Caki2 (cell line): ENCODE measurements at places on chromosomes 7 and 10. TPM values are rescaled to one million over a fixed set of nuclear protein-coding genes. Genes with fewer than 3 reads are reported as not detected.

Gene ACTA2
- 41.7 and 49.7 TPM in 2 replicates for total RNA-seq

Gene GPR26
- total RNA-seq: not detected in 2 replicates

Gene ACHE
- not detected in 2 replicates for total RNA-seq

GRCh38 chr10:10540398-10540797 is 477.3 kb upstream of the CELF2 start:
- no peak for DNase-seq

DNA sequence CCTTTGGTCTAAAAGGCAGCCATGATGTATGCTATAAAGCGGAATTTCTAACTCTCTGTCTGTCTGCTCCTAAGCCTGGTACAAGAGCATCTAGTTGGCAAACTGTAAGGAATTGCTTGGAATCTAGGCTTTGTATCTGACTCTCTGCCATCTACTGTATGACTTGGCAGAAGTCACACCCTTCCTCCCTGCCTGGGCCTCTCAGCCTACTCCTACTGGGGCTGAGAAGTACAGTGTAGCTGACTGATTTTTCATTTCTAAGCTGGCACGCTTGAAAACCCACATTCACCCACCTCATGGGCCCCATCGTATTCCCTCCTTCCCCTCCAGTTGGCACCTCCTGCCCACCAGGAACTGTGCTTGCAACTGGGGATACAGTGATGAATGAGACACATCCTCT is 435.2 kb downstream of the PLXNA4 start:
- no peak for DNase-seq
